Colonic mucosa (tissue), 4 donors: ENCODE measurements at places on chromosomes 1 and 21.

DNA sequence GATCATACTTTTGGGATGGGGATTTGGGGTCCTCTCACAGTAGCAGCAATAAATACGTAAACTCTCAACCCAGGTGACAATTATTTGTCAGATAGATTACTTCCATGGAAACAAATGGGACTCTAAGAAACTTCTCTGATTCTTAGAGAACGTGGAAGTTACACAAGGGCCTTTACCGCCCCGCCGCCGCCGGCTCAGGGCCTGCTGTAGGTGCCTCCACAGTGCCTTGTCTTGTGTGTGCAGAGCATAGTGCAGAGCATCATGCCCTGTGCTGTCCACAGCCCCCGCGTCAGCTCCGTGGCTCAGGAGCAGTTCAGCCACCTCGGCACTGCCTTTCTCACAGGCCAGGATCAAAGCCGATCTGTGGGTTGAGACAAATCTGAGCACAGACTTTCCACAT, 11.0 kb downstream of the ANKRD35 start:
- DNase-seq = no peak

GRCh38 chr21:17501107-17502006, 11.5 kb upstream of the CXADR start:
- peak; percentile 38 for DNase-seq

DNA sequence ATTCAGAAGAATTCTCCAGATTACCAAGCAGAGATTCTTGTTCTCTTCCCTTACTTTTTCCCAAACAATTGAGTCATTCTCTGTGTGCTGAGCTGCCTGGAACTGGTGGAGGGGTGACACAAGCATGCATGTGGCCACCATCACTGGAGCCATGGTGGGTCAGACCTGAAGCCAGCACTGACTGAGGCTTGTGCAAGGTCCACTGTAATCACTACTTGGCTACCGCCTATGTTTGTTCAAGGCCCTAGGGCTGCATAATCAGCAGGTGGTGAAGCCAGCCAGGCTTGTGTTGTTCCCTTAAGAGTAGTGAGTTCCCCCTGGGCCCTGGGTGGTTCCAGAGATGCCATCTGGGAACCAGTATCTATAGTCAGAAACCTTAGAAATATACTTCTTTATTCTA, 183.8 kb downstream of the DNAH14 start:
- no peak for DNase-seq

GRCh38 chr1:229407206-229408026, 26.5 kb downstream of the ACTA1 start:
- DNase-seq = no peak

- no peak for DNase-seq
Observed at GRCh38 chr1:238345837-238346236, 455.1 kb upstream of the ZP4 start.

- DNase-seq = peak; percentile 36
Observed at GRCh38 chr1:228784181-228784580, 48.9 kb downstream of the RHOU start.

- no peak for DNase-seq
Observed at GRCh38 chr1:97105531-97105930, 383.9 kb downstream of the PTBP2 start.

GRCh38 chr1:93779540-93780165, 98.0 kb upstream of the BCAR3 start:
- no peak for DNase-seq

GRCh38 chr1:225471109-225471452, 43.2 kb upstream of the LBR start:
- no peak for DNase-seq

DNA sequence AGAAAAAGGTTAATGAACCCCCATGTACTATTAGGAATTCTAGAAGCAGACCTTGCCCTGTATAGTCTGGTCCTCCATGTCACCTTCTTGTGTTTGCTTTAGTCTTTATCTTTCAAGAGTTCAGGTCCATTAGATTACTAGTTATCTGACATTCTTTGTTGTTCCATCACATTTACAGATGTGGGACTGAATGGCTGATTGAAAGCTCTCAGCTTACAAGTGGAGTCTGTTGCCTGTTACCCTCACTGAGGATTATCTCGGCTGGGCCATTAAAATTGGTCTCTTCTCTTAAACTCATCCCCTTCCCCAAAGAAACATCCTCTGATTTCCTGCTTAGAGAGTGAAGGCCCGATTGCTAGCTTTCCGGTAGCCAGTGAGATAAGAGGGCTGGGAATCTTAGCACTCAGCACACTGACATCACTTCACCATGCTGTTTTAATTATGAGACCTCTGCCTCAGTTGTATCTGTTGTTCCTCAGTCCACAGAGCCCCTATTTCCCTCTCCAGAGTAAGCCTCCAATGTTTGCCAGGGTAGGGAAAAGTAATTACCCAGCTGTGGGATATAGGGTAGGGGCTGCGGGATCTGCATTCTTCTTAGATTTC, 76.8 kb downstream of the LPGAT1 start:
- no peak for DNase-seq

DNA sequence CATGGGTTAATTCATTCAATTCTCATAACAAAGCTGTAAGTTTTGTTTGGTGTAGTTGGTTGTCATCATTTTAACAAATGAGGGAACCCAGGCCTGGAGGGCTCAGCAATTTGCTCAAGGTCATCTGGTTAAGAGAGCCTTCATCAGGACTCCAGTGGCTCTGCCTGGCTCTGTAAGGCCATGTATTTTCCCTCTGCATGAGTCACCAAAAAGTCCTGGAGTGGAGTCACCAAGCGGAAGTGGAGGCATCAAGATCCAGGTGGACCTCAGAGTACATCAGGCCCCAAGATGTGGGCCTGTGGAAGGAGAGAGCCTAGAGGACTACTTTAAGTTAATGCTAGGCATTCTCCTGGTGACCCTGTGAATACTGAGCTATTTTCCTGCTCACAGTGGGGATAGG, 30.0 kb upstream of the RBM15 start:
- no peak for DNase-seq

DNA sequence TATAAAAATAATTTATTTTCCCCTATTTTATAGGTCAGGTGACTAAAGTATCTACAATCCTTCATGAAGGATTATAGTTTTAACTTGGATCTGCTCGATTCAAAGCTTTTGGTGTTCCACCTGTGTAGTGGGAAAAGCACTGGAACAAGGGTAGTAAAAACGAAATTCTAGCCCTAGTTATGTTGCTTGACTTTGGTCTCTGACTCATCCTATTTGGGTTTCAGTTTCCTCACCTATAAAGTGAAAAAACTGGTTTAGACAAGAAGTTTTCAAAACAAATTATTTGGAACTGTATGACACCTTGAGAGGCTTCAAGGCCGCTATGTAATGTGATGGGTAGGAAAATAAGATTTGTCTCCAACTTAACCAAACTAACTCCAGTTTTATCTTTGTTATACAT, 505.2 kb upstream of the ZRANB2 start:
- no peak for DNase-seq

GRCh38 chr1:82392513-82392912, 591.8 kb downstream of the ADGRL2 start:
- DNase-seq = no peak

DNA sequence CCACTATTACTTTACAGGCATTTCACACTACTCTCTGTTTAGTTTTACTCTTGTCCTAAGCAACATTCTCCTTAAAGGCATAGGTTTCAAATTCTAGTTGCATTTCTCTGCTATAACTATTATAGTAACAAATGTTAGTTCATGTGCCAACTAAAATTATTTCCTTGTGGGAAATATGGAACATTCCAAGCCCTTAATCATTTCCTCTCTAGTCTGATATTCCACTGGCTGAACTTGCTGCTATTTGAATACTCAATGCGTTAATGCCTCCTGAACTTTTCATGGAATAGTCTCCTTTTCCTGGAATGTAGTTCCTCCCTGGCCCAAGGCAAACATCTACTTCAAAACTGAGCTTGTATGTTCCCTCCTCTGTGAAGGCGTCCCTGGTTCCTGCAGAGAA, 19.3 kb upstream of the TBX19 start:
- no peak for DNase-seq

- no peak for DNase-seq
Observed at GRCh38 chr1:41619511-41620364, 135.3 kb upstream of the EDN2 start.

- DNase-seq = no peak
Observed at GRCh38 chr1:94209425-94209824, 28.0 kb downstream of the ARHGAP29 start.

GRCh38 chr1:94017155-94017829, 103.7 kb downstream of the ABCA4 start:
- DNase-seq = no peak

DNA sequence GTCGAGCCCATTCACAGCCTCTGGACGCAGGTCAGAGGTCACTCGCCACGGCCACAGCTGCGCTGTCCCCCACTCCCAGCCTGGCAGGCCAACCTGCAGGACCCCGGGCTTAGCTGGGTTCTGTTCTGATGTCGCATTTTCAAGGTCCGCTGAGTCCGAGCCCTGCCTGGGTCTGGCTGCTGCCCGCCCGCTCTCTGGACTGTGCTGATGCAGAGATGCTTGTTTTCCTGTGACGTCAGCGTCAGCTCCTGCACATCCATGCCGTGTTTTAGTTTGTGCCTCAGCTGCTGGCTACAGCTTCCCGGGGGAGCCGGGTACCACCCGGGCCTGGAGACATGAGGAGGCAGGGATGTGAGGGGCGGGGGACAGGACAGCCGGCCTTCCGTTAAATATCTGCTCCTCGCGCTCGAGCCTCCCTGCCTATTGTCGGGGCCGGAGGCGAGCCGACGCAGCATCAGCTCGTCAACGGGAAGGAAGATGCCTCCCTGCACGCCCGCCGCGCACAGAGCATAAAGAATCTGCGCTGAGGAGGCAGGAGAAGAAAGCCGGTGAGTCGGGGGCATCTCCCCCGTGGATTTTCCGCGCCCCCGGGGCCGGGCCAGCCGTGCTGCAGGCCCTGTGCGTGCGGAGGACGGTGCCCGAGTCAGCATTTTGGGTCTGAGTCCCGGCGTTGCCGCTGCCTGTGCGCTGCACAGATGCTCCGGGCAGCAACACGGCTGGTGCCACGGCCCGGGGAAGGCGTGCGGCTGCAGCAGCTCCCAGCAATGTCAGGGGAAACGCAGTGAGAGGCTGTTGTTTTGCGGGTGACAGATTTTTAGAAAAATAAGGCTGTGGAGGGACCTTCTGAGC, 23.4 kb downstream of the PRKCZ start:
- no peak for DNase-seq

GRCh38 chr1:113042285-113043143, 30.5 kb upstream of the LRIG2 start:
- peak; percentile 83 for DNase-seq

DNA sequence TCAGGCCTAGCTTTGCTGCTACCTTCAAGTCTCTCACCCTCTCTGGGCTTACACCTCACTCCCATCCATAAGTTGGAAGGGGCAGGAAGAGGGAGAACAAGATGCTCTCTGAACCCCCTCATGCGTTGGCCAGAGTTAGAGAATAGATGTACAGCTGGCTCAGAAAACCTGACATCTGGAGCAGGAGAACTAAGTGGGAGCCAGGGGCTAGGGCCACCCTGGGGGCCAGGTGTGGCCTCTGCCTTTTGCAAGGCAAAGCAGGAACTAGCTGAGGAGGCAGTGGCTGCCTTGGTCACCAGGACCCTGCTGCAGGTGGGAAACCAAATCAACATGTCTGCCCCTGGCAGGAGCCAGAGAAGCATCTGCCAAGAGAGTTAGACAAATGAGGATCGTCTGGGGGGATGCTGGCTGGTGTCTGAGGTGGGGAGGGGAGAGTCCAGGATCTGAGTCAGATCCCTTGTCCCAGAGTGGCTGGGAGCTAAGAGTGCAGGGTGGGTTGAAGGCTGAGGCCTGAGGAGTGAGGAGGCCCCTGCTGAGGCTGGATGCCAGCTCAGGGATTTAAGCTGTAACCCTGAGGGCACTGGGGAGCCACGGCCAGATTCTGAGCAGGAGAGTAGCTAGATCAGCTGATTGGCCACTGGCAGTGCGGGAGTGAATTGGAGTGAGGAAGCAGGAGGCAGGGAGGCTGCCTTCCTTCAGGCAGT, 115.0 kb downstream of the EPHB2 start:
- no peak for DNase-seq

GRCh38 chr21:40668555-40669275, 178.2 kb downstream of the DSCAM start:
- no peak for DNase-seq

DNA sequence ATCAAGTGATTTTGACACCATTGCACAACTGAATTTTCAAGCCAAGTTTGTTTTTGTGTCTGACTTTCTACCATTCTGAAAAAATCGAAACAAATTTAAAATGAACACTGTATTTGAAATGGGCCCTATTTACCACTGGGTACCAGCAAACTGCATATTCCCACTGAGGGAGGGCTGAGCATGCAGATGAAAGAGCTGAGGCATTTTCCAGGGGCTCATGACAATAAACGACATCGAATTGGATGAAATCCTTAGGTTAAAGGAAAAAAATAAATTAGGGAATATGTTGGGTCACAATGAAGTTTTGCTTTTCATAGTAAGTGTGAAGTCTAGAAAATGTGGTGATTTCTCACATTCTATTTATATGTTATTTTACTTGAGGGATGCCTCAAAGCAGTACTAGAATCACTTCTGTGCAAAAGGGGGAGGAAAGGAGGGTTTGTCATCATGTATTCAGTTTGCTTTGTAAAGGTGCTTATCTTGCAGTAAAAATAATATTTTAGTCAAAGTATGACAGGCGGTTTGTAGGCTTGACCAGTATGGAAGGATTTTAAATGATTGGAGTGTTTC, 11.2 kb downstream of the ZBTB18 start:
- no peak for DNase-seq

DNA sequence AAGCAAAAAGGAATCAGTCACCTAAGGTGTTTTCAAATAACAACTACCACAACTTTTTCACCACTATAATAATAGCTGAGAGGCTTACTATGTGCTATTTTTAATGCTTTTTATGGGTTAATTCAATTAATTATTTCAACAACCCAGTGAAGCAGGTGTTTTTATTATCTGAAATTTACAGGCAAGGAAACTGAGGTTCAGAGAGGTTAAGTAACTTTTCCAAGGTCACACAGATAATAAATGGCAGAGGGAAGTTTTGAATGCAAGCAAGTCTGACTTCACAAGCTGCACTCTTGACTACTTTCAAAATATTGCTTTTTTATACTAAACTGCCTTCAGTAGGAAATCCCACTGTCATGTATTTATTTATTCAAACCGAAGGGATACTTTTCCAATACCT, 4.2 kb upstream of the TMEM183A start:
- DNase-seq = no peak

DNA sequence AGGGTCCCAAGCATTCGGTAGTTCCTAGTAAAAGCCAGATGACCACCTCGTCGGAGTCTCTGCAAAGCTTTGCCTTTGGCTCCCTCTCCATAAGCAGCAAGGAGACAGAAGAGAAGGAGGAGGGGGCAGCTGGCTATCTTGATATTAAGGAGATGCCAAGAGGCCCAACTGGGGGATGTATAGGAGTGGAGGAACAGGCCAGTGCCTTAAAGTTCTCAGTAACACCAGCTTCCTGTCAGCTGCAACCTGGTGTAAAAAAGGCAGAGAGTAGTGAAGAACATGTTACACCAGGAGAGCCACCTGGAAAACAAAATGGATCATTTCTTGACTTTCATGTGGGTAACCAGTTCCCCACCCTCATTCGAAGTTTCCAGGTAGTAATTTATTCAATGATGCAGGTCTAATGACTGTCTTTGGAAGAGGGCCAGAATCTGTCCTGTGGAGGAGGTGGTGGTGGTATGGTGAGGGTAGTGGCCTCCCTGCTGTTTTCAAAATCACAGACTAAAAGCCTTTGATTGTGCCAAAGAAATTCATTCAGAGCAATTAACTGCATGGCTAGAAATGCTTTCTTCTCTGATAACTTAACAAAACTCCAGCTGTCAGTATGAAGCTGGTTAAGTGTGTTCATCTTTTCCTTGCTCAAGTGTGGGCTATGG, 27.3 kb downstream of the TMEM200B start:
- no peak for DNase-seq
